ENCODE measurements at places on chromosomes 5 and 9.
A peak's percentile ranks its signal among the peaks of the same experiment; 100 is the strongest.

- no peak for DNase-seq
Measured at GRCh38 chr5:132510076-132510475, 19.5 kb upstream of the IRF1 start.

GRCh38 chr5:149793256-149793550 is 63.1 kb downstream of the PPARGC1B start:
- no peak for DNase-seq

DNA sequence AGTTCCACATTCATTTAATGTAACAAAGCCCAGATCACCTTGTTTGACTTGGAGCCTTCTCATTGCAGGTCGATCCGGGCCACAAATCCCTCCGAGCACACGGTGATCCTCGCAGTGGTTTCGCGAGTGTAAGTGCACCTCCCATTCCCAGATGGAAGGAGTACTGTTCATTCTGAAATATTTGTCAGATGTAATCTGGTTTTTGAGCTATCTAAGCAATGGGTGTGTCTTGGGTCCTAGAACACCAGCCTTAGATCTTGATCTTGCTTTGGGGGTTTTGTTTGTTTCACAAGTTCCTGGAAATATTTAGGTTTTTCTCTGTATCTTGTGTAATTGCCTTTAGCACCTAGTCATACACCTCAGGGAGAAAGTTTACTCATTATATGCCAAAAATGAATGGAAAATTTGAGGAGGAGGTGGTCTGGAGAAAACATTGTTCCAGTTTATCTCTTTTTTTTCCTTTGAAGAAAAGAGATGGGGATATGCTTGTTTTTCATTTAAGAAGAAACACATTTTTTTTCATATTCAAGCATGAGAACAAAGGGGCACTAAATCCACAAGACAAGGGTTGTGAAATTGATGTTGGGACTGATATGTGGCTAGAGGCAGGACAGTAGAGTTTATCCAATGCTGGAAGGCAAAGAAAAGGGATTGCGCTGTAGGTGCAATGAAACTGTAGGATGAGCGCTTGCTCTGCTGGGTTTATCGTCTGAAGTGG is 118.6 kb downstream of the PDE8B start:
- no peak for DNase-seq

DNA sequence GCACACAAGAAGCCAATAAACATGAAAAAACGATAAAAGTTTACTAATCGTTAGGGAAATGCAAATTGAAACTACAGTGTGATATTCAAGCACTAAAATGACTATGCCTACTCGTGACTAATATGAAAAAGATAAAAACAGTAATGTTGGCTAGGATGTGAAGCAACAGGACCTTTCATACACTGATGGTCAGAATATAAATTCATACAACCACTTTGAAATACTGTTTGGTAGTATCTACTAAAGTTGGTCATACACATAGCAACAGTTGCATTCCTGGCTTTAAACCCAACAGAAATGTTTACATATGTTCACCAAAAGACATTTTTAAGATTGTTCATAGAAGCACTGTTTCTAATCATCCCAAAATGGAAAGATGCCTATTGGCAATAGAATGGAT is 24.3 kb downstream of the FBXO38 start:
- no peak for DNase-seq

- DNase-seq: no peak
Measured at GRCh38 chr5:135341016-135341666, 57.9 kb downstream of the MACROH2A1 start.

DNA sequence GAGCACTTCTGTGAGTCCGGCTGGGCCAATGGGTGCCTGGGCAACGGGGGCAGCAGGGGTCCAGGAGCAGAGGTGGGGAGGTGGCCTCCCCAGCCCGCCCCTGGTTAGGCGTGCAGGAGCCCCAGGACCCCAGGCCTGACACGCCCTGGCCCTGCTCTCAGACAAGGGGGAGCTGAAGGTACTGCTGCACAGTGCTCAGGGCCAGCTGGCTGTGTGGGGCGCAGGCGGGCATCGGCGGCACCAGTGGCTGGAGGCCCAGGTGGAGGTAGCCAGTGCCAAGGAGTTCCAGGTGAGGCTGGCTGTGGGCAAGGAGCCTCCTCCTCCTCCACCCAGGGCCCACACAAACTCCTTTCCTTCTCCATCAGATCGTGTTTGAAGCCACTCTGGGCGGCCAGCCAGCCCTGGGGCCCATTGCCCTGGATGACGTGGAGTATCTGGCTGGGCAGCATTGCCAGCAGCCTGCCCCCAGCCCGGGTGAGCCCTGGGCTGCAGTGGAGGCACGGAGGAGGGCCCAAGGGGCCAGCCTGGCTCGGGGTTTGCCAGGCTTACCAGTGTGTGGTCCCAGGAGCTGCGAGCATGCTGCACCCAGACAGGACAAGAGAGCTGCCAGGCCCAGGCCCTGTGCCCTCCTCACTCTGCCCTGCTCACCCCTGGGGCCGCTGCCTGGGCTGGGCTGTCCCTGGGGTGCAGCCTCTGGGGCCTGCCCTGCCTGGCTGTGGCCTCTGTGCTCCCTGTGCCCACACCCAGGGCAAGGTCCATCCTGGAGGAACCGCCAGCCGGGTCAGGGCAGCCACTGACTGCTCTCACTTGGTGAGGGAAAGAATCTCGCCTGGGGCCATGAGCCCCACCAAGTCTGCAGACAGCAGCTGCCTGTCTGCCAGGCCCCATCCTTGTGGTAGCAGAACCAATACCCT is 7.0 kb downstream of the MAMDC4 start:
- no peak for DNase-seq

DNA sequence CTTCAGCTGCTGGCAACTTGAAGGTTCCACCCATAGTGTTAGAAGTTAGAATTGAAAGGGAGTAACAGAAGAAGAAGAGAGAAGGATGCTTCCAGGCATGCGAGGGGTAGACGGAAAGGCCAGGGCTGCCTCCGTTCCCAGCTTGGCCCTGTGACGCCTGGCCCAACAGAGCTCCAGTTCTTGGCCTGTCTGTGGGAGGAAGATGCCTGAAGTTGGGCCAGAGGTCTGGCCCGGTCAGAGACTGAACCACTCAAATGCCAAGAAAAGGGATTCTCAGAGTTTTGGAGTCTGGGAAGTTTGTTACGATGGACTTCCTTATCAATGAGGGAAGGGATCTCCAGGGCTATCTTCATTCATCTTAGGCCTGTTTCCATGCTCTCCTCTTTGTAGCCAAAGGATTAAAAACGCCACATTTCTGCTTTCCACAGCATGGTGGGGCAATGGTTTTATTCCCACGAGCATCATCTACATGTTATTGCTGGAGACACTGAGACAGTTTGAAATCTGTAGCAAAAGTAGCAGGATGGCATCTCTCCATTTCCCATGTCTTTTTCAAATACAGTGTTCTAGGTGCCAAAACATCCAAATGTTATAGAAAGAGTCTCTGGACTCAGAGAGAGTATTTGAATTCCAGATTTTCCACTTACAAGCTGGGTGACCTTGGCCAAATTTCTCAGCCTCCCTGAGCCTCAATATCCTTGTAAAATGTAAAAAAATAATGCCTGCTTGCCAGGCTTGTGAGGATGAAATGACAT is 65.4 kb upstream of the ANKRD55 start:
- DNase-seq: no peak

- DNase-seq: no peak
Measured at GRCh38 chr5:119275146-119275545, 80.7 kb upstream of the TNFAIP8 start.

DNA sequence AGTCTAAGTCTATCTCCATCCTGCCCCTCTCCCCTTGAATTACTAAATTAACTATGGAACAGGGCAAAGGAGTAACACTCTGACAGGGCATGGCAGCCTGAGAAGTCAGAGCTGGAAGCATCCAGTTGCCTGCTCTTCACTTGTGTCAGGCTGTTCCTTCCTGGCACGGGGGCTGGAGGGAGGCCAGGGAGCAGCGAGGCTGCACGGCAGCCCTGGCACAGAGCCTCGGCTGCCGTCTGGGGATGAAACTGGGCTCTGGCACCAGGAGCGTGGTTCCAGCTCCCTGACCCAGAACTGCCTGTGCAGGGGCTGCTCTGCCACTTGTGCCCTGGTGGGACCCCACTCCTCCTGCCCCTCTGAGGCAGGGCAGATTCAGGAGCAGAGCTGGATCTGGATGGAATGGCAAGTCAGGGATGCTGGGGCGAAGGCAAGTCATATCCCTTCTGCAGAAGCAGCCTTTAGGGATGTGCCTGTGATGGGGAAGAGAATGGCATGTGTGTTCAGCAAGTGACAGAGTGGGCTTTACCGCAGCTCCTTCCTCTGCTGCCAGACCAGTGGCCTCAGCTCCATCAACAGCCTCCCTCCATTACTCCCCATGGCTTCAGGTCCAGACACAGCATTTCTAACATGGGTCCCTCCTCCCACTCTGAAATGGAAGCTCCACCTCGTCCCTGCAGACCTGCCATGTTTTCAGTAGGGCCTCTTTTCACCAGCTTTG is 42.2 kb upstream of the PDE8B start:
- DNase-seq: peak; percentile 7

DNA sequence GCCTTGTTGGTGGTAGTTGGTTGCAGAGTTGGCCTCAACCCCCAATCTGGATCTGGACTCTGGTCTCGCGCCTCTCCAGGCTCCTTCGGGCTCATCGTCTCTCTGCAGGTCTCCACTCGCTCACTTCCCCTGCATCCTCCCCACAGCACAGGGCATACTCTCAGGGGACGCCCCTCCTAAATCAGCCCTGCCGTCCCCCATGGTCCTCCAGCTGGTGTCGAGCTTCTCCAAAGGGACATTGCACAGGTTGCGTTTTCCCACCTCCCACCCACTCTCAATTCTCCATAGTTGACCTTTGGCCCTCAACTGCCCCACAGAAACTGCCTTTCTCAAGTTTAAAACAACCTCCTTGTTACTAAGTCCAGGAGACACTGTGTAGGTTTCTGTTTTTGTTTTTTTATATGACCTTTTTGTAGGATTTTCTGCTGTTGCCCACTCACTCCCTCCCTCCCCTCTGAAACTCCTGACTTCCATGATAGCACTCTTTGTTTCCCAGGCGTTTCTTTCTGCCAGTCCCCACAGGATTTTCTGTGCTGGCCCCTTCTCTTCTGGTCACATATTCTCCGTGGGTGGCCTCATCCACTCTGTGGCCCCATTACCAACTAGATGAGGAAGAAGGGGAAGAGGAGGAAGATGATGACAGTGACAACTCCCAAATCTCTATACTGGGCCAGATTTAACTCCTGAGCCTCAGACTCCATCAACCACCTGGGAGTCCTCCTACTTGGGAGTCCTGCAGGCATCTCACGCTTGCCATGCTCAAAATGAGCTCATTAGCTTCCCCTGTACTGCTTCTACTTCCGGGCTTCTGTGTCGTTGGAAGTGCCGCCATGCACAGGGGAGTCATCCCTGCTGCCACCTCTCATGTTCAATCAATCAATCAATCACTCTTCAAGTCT is 50.3 kb downstream of the ALG2 start:
- DNase-seq: no peak

- DNase-seq: no peak
Measured at GRCh38 chr5:133751421-133751820, 139.1 kb upstream of the FSTL4 start.

DNA sequence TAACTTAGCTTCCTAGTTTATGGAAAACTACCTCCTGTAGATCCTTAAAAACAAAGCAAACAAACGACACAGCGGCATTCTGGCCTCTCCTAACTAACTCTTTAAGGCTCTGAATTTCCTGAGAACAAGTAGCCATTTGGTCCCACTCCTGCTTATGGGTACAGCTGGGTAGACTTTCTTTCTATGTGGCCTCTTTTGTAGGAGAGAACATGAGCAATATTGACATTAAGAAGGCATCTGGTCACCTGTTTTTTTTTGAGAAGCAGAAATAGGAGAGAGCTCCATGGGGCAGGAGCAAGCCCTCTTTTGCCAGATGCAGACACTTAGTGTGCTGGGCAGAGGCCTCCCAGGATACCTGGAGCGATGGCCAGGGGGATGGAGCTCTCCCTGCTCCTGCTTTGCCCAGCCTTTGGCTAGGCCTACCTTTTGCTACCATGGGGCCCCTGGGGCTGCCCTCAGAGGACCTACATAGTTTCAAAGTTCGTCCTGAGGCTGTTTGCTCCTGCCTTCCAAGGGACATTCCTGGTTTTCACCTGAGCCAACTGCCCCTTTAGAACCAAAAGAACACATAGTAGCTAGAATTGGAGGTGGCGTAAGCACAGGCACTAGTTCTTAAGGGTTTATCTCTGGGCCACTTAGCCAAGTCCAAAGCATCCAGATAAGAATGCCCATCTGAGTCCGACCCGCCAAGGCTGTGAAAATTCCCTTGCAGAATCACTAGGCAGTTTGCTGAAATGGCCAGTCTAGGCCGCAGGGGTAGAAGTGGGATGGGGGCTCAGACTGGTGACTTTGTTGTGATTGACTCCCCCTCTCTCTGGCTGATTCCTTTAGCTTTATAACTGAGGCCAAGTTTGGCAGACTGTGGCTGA is 2.4 kb upstream of the STC2 start:
- no peak for DNase-seq

GRCh38 chr5:136067422-136067821 is 38.6 kb downstream of the TGFBI start:
- DNase-seq: no peak

DNA sequence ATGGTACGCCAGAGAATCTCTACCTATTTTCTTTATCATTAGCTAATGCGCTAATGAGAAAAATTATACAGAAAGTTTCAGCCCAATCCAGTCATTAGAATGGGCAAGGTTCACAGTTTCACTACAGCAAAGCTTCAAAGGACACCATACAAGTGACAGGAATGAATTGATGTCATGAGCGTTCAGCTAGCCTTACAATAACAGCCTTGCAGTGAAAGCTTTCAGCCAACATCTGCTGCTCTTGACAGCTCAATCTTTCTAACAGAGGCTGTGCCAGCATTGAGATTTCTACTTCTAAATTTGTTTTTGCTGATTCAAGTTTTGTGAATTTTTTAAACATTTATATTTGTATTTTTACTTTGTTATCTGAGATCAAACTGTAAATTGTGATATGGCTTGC is 302.4 kb upstream of the FAM174A start:
- peak; percentile 13 for DNase-seq

GRCh38 chr9:105693435-105694189 is 729 bp upstream of the TMEM38B start:
- DNase-seq: no peak

- DNase-seq: no peak
Measured at GRCh38 chr9:20477940-20478620, 144.2 kb downstream of the MLLT3 start.

All from SK-N-DZ (cell line).